ENCODE measurements at places on chromosomes 13 and 19.

DNA sequence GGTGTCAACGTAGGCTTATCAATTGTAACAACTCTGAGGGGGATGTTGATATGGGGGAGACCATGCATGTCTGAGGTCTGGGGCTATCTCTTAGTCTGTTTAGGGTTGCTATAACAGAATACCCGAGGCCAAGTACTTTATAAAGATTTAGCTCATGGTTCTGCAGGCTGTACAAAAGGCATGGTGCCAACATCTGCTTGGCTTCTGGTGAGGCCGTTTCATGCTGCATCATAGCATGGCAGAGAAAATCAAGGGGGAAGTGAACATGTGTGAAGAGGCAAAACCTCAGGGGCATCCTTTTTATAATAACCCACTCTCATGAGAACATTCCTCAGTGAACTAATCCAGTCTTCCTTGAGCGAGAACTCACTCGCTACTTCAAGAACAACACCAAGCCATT lies 353.8 kb downstream of the ENOX1 start:
- no peak for DNase-seq

GRCh38 chr19:31910224-31910623 lies 435.2 kb upstream of the ZNF507 start:
- DNase-seq = no peak

DNA sequence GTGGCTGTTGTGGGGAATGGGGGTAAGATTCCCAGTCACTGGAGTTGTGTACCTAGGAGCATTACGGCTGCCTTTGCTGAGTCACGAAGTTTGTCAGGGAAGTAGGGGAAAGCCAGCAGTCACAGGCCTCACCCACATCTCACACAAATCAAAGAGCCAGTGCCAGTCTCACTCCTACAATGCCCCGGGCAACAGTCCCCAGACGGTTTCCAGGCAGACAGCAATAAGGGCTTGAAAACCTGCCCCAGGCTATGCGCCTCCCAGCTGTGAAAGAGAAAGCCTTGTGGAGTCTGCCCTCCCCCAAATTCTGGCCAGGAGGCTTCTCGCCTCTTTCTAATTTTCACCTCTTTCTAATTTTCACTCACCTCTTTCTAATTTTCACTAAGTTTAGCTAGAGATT lies 142.3 kb upstream of the EDNRB start:
- no peak for DNase-seq

- no peak for DNase-seq
Observed at GRCh38 chr13:28163587-28163986, 25.2 kb downstream of the PAN3 start.

GRCh38 chr19:33214596-33214995 lies 11.1 kb downstream of the SLC7A10 start:
- DNase-seq = no peak
